CD4-positive, alpha-beta T cell treated with Interleukin-17A for 1 hour (primary cell): ENCODE measurements at places on chromosomes 12 and 14.

GRCh38 chr12:54175200-54175963 lies 13.4 kb downstream of the SMUG1 start:
- no peak for DNase-seq

DNA sequence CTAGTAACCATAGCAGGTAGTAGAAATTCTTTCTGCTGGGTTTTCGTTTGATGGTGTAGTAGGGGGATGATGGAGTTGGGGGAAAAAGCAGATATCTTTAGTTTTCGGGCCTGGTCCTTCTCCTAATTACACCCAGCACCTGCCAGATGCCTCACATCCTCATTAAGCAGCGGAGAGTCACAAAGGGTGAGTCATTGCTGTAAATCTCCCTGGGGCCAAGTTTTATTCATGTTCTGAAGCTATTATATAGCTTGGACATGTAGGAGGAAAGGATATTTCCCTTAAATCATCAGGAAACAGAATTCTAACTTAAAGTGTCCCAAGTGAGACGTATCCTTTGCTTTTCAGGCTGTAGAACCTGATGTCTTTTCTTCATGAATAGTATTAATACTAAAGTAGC lies 4.9 kb upstream of the NECAP1 start:
- DNase-seq: no peak

- DNase-seq: no peak
Observed at GRCh38 chr12:100753837-100754236, 40.7 kb upstream of the ANO4 start.

DNA sequence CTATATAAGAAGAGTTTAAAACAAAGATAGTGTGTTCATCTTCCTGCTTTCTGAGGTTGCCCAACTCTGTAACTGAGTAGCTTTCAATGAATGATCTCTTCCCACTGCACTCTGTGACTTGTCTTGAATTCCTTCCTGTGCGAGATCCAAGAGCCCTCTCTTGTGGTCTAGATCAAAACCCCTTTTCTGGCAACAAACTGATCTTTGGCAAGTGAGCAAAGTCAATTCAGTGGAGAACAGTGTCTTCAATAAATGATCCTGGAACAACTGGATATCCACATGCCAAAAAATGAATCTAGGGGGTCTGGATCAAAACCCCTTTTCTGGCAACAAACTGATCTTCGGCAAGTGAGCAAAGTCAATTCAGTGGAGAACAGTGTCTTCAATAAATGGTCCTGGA lies 8.5 kb downstream of the CFAP54 start:
- DNase-seq: no peak

DNA sequence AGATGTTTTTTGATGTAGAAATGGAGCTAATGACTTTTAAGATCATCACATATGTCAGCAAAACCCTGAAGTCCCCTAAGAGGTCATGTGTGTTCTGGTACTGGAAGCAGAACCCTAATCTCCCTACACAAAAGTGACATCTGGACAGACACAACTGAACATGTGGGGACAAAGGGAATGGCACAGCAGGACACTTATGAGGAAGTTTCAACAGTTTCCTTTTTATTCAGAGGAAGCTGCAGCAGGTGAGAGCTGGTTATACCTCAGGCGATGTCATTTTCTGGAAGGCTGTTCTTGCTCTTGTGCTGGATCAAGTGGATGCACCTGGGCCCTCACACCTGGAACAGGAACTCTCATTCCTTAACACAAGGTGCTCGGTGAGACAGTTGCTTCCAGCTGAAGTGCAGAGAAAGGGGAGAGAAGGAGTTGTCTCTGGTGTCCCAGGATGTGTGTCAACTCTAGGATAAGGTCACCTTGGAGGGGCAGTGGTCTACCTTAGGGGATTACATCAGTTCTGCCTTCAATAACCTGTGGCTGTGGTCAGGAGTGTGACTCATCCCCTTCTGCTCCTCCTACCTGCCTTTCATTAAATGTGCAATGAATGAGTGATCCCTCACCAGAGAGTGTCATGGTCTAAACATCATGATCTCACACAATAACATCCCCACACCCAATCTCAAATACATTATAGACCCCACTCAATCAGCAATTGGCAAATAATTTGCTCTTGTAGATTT lies 463.4 kb downstream of the TMEM121 start:
- DNase-seq: peak; percentile 28

GRCh38 chr14:101791919-101792572 lies 30.5 kb downstream of the PPP2R5C start:
- DNase-seq: peak; percentile 59

GRCh38 chr14:56176530-56176929 lies 58.3 kb downstream of the PELI2 start:
- DNase-seq: no peak

DNA sequence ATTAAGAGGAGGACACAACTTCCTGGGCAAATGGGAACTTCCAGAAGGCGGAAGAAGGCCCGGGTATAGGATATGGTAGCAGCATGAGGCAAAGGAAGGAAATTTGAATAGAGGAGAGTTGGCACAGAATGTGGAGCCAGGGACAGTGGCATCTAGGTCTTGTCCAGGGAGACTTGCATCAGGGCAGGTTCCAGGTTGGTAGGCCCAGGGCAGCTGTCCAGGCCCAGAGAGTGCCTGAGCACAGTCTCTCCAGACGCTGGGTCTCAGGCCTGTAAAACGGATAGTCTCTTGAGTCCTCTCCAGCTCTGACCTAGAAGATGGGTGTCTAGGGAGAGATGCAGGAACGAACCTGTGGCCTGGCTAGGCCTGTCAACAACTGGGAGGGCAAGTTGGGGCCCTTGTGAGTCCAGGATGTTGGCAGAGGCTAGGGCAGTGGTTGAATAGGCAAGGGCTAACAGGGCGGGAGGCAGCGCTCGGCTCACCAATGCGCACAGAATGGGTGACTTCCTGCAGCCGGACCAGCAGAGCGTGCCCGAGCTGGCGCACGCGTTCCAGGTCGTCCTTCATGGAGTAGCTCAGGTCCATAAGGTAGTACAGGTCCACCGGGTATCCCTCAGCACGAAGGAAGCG lies 9.9 kb downstream of the ITGB7 start:
- no peak for DNase-seq

- no peak for DNase-seq
Observed at GRCh38 chr12:16095531-16096110, 181.9 kb downstream of the SLC15A5 start.

GRCh38 chr12:101642115-101643067 lies 47.6 kb downstream of the MYBPC1 start:
- no peak for DNase-seq

GRCh38 chr12:67239061-67239460 lies 30.1 kb upstream of the CAND1 start:
- no peak for DNase-seq

DNA sequence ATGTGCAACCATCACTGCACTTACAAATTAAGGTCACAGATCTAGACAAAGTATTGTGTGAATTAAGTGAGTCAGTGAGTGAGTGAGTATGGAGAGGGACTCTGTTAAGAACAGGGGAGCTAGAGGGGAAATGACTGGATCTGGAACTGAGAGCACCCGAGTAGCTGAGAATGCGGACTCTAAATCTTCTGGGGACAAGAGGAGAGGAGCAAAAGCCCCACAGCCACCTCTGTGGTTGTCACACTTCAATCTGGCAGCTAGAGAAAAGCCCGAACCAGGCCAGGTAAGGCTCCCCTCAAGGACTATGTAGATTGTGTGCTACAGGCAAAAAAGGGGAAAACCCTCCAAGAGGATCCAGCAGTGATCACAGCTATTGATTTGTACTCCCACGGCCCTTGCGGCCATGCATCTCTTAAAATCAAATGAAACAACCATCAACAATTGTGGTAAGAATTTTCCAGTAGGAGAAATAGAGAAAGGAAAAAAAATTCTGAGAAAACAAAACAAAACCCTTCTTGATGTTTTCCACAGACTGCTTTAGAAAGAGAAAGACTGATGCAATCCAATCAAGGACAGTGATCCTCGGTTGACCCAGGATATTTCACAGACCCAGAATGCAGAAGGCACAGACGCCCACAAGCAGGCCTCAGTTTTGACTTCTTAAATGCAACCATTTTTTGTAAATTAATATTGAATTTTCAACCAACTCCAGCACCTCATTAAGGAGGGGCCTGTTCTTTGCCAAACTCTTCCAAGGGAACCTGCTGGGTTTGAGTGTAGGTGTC lies 109.6 kb downstream of the SLC38A6 start:
- DNase-seq: no peak

DNA sequence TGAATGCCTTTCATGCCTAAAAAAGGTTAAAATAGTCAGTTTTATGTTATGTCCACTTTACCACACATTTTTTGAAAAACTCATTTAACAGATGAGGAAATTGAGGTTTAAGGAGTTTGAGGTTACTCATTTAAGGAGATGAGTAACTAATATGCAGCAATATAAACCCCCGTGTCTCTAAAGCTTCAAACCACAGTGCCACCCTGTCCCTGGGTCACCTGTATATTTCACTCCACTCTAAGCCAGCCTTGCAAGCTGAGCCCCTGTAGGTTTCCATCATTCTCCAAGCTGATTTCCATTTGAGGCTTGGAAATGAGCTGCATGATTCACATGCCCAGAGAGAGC lies 64.4 kb downstream of the NUAK1 start:
- DNase-seq: no peak

DNA sequence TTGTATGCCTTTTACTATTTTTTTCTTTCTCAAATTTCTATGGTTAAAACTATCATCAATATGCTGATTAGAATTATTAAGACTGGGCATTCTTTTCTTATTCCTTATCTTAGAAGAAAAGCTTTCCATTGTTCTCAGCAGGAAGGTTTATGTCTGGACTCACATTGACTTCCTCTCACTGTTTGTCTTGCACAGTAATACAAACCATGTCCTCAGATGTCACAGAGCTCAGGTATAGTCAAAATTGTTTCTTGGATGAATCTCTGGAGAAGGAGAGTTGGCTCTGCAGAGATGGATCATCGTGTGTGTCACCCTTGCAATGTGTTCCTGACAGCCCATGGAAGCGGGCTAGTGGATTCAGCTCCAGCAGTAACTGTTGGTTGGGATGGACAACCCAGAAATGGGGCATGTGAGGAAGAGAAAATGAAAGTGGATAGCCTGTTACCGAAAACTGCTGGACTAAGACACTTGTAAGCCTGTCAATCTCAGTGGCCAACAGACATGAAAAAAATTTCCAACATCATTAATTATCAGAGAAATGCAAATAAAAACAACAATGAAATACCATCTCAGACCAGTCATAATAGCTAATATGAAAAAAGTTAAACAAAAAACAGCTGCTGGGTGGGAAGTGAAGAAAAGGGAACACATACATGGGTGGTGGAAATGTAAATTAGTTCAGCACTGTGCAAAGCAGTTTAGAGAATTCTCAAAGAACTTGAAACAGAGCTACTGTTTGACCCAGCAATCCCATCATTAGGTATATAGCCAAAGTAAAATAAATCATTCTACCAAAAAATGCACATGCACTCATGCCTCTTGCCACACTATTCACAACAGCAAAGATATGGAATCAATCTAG lies 967.8 kb downstream of the TMEM121 start:
- no peak for DNase-seq

GRCh38 chr12:113154351-113154973 lies 4.9 kb downstream of the CFAP73 start:
- no peak for DNase-seq

GRCh38 chr12:110776410-110776809 lies 33.7 kb upstream of the PPP1CC start:
- peak; percentile 22 for DNase-seq

DNA sequence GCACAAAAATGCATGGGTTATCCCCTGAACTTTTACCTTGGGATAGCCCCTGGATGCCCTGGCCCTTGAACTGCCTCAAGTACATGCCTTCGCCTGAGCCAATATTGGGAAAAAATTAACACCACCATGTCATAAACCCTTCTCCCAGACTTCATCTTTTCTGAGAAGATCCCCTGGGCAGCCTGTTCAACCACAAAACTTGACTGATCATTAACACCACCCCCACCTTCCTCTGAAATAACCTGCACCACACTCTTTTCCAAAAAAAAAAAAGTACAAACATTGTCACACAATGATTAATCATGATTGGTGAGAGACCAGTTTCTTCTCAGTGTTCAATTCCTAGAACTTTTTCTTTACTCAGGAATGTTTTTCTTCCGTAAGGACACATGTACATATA lies 217.9 kb downstream of the PAX9 start:
- DNase-seq: no peak

DNA sequence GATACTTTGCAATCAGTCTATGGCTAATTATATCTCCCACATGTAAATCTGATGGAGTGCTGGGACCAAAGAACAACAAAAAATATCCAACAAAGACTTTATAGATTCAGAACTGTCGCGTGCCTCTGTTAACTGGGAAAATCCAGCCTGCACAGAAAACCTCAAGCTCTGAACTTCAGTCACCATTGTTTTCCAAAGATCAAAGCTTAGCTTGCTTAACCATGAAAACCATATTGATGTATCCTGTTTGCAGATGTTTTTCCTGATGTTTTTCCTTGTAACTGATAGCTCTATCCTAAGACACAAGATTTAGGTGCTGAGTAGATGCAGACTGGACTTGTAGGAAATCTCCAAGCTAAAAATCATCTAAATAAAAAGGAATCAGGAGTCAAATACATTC lies 163.7 kb downstream of the GXYLT1 start:
- DNase-seq: no peak

DNA sequence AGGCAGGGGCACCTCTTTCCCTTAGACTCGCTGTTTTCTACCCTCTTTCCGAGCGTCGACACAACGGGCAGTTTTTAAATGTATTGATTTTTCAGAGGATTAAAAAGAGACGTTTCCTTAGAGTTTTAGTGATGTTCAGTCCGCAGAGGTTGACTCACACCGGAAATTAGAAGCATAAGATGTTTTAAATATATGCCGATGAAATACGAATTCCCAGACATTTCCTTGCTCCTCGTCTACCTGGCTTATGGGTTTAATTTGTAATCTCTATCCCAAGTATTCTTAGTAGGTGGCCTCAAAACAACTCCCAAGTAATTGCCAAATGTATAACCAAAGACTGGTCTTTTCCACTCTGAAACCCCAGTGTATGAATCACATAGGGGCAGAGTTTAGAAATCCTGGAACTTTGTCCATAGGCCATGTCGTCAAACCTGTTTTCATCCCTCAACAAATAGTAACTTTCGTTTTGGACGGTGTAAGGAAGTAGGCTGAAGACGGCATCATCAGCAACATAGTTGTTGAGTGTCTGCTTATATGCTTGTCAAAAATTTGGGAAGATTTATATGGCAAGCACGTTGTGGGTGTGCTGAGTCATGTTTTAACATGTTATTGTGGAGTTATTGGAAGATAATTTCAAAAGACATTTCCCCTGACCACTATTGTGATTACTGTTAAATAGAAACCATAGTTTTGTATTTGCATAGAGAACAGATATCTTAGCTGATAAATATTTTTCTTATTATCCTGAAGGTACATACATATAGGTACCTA lies 824 bp downstream of the TBK1 start:
- peak; percentile 54 for DNase-seq

DNA sequence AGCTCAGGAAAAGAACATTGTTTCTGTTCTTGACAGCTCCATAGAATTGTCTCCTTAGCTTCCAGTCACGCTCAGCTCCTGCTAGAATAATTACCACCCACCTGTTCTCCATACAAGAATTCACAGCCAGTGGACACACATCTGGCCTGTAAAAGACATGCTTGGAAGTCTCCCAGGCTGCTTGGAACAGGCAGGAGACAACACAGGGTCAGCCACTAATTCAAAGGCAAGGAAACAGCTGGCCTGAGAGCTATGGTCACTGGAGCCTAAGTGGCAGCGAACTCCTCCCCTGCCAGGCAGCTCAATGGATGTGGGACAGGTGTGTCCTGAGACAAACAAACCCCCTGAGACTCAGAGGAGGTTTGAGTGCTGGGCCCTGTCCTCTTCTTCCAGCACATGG lies 22.9 kb upstream of the LTBP2 start:
- DNase-seq: no peak

- DNase-seq: no peak
Observed at GRCh38 chr14:89249065-89249695, 167.9 kb downstream of the FOXN3 start.
